Lower lobe of right lung (tissue), 2 donors: ENCODE measurements at places on chromosomes 12 and 14. TPM values are rescaled to one million over a fixed set of nuclear protein-coding genes. Genes with fewer than 3 reads are reported as not detected.

GSC gene
- 0.50 TPM for total RNA-seq

ALDH2 gene
- 499 TPM for total RNA-seq

DNA sequence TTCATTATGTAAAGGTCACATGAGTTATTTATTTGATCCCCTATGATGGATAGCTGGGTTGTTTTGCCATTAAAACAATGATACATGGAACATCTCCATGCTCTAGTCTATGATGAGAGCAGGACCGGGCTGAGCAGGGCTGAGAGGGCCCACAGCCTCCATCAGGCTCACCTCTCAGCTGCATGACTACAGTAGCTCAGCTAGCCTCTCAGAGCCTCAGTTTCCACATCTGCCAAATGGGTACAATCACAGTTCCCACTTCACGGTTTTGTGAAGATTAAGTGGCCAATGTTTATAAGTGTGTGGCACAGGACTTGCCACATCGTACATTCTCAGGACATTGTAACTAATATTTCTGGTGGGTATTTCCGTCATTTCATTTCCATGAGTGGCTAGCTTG lies 19.9 kb upstream of the MYL2 start:
- no peaks in the 10 kb centered on the region for H3K36me3 ChIP-seq
- H3K4me3 ChIP-seq, result no peak overlapping the region
- H3K27ac ChIP-seq, result no peak overlapping the region
- H3K4me1 ChIP-seq, result peaks cover 5% of the 10 kb centered on the region
- H3K27me3 ChIP-seq, result peaks cover 22% of the 10 kb centered on the region

DNA sequence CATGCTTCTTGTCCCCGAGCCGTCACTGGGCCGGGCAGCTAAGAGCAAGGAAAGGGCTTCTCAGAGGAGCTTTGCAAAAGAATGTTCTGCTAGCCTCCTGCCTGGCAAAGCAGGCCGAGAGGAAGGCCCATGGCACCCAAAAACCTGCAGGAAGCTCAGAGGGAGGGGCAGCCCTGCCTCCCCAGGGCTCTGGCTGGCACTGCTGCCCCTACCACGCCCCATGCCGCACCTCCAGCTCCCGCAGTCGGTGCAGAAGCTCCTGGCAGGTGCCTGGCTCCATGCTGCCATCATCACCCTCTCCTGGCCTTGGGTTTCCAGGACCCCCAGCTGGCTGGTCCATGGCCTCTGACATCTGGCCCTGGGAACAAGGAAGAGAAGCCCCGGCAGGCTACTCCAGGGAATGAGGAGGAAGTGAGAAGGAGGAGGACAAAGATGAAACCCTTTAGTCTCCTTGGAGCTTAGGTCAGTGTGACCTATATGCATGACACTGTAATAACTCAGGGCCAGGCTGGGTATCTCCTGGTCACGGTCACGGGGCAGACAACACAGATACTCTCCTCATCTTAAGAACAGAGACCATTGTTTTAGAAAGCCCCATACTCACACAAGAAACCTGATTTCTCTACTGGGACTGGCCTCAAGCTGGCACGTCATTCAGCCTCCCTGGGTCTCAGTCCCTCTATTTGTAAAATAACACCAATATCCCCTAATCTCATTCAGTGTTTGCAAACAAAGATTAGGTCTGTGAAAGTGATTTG lies 24.3 kb downstream of the NCKAP5L start:
- peaks cover 13% of the 10 kb centered on the region for H3K4me1 ChIP-seq
- DNase-seq, result no peak
- no peak overlapping the region for H3K27ac ChIP-seq

- peaks cover 35% of the 10 kb centered on the region for H3K27me3 ChIP-seq
- H3K27ac ChIP-seq, result no peak overlapping the region
- H3K4me3 ChIP-seq, result no peak overlapping the region
- H3K36me3 ChIP-seq, result no peaks in the 10 kb centered on the region
Measured at GRCh38 chr12:4806439-4807115, 86.4 kb downstream of the GALNT8 start.
